ENCODE measurements at places on chromosomes 3 and 15.

- no peak for DNase-seq
Observed at GRCh38 chr15:42918047-42918446, 2.5 kb downstream of the TTBK2 start.

DNA sequence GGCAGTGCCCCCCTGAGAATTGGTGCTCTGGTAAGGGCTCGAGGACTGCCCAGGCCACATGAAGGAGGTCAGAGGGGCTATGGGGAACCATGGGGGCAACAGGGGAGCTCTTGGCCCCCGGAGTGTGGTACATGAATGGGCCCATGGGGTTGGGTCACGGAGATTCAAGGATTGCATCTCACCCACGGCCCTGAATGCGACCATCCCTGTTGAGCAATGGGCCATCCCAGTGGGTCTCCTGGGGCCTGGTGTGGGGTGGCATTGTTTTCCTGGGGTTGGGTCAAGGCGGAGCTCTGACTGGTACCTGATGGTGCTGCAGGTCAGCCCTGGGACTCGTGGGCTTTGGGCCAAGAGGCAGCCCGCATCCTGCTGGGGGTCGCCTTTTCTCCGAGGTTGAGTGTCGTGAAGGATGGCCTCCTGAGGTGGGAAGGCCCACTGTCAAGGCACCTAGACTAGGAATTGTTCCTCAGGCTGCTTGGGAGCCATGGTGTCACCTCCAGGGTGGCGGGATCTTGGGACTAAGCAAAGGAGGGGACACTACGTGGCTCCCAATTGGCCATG, 198.3 kb downstream of the UBE3A start:
- no peak for DNase-seq

- no peak for DNase-seq
Observed at GRCh38 chr15:56816781-56817180, 83.5 kb upstream of the ZNF280D start.

DNA sequence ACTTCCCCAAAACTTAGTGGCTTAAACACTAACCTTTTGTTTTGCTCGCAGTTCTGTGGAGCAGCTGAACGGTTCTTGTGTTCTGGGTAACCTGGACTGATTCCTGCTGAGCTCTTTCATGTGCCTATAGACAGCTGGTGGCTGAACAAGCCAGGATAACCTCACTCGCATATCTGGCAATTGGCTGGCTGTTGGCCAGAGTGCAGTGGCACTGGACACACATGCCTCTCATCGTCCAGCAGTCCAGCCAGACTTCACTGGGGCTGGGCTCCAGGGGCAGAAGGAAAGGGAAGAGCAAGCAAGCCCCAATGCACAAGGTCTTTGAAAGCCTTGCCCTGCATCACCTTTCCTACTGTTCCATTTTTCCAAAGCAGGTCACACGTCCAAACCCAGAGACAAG, 53.6 kb upstream of the GATA2 start:
- DNase-seq = no peak

- no peak for DNase-seq
Observed at GRCh38 chr3:61414456-61414855, 146.9 kb upstream of the PTPRG start.

GRCh38 chr3:90253131-90253530, 1145.7 kb downstream of the EPHA3 start:
- no peak for DNase-seq

Data from COLO829 (cell line).